ENCODE measurements at places on chromosomes 4 and X.
A peak's percentile ranks its signal among the peaks of the same experiment; 100 is the strongest.

DNA sequence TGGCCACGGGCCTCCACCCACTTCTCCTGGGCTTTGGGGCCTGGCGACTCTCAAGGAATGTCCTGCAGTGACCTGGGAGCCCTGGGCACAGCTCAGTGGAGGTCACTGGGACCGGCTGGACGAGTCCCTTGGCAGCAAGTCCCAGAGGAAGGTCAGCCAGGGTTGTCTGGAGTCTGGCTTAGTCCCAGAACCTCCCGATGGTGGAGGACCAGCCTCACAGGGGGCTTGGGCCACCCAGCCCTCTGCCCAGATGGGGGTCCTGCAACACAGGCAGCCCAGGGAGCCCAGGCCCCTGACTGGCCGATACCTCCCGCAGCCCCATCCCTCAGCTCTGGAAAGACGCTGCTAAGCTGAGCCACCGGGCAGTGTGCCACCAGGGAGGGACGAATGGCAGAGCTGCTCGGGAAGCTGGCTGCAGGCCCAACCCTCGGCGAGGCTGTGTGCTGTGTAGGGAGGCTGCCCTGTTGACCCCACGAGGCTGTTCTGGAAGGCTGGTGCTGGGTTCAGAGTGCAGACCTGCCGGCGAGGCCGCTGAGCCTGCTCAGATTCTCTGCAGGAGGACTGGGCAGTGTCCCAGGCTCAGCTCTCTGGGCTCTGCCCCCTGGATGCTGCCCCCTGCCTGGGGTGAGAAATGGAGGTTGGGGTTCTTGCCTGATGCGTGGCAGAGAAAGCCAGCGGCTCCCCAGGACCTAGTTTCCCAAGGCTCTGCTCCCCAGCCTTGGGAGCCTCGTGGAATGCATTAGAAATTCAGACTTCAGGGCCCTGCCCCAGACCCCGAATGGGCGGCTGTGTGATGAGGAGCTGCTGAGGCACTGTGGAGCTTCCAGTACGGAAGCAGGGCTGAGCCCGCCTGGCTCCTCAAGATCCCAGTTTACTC is 61.7 kb downstream of the ADRA2C start:
- no peaks in the 10 kb centered on the region for H3K4me1 ChIP-seq
- H3K4me3 ChIP-seq = no peak overlapping the region
- H3K36me3 ChIP-seq = no peaks in the 10 kb centered on the region
- no peak for DNase-seq
- no peak overlapping the region for H3K27ac ChIP-seq

- H3K36me3 ChIP-seq = no peaks in the 10 kb centered on the region
- no peaks in the 10 kb centered on the region for H3K4me1 ChIP-seq
- no peak overlapping the region for H3K4me3 ChIP-seq
- DNase-seq = no peak
Observed at GRCh38 chr4:100082852-100083251, 107.4 kb downstream of the DDIT4L start.

DNA sequence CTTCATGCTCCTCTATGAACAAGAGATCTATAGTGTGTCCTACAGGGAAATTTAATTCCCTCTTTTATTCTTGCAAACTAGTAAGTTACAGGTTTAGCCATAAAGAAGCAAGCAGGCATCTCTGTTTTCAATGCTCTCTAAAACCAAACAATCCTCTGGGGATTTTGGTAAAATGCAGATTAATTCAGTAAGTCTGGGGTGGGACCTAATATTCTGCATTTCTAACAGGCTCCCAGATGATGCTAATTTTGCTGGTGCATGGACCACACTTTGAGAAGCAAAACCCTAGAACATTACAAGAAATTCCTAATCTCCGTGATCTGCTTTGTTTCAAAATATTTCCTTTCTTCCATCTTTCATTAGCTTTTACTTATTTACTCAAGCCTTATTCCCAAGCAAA is 344.9 kb downstream of the PACRGL start:
- no peaks in the 10 kb centered on the region for H3K4me1 ChIP-seq
- H3K27ac ChIP-seq = no peak overlapping the region
- no peak for DNase-seq
- no peaks in the 10 kb centered on the region for H3K36me3 ChIP-seq
- H3K4me3 ChIP-seq = no peak overlapping the region
- no peaks in the 10 kb centered on the region for H3K27me3 ChIP-seq

GRCh38 chr4:142566777-142567176 is 279.3 kb downstream of the INPP4B start:
- peak overlapping the region; percentile 54 for H3K4me3 ChIP-seq
- H3K27me3 ChIP-seq = no peaks in the 10 kb centered on the region
- H3K4me1 ChIP-seq = peaks cover 33% of the 10 kb centered on the region
- DNase-seq = no peak
- H3K36me3 ChIP-seq = no peaks in the 10 kb centered on the region
- H3K27ac ChIP-seq = peak overlapping the region; percentile 75

DNA sequence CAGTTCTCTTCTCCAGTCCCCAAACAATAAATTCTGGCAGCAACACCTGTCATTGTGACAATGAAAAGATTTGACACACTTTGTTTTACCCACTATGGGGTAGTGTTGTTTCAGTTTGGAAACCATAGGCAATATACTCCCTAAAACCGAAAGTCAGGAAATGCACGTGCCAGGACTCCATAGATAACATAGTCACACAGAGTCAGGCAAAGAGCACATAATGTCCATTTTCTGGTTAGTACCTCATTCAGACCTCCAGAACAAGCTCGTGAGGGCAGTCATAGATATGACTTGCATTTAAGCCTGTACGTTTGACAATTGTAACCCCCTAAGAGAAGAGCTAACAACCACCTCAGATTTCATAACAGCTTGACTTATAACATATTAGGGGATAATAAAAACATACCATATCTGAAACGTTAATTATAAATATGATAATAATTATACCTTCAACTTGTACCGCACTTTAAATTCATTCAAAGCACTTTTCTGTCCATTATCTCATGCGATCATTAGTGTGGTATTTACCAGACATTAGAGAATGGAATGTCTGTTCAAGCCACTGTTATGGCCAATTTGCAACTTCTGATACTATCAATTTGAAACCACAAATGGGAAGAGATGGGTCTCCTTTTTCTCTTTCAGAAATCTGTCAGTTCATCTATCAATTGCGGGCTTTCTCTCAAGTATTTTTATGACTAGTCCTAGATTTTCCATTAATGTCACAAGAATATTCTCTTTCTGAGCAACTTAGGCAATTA is 147.4 kb downstream of the LDB2 start:
- H3K4me1 ChIP-seq = no peaks in the 10 kb centered on the region
- H3K27ac ChIP-seq = no peak overlapping the region
- DNase-seq = no peak
- no peaks in the 10 kb centered on the region for H3K36me3 ChIP-seq
- H3K27me3 ChIP-seq = no peaks in the 10 kb centered on the region
- no peak overlapping the region for H3K4me3 ChIP-seq

DNA sequence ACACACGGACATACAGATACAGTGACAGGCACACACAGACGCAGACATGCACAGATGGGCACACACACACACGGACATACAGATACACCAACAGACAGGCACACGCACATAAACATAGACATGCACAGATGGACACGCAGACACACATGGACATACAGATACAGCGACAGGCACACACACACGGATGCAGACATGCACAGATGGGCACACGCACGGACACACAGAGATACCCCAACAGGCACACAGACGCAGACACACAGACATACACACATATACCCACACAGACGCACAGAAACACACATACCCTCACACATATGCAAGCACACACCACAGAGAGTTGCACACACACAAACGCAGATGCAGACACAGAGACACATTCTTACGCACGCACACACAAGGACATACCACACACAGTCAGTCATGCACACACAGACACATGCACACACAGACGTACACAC is 24.4 kb upstream of the SLC25A6 start:
- H3K4me1 ChIP-seq = no peaks in the 10 kb centered on the region
- H3K27ac ChIP-seq = no peak overlapping the region
- no peak overlapping the region for H3K4me3 ChIP-seq
- no peaks in the 10 kb centered on the region for H3K27me3 ChIP-seq
- H3K36me3 ChIP-seq = peaks cover 26% of the 10 kb centered on the region

- no peak overlapping the region for H3K4me3 ChIP-seq
- no peaks in the 10 kb centered on the region for H3K4me1 ChIP-seq
- H3K27me3 ChIP-seq = no peaks in the 10 kb centered on the region
- no peak for DNase-seq
- H3K27ac ChIP-seq = no peak overlapping the region
Observed at GRCh38 chrX:42803320-42803719, 25.4 kb upstream of the PPP1R2C start.

DNA sequence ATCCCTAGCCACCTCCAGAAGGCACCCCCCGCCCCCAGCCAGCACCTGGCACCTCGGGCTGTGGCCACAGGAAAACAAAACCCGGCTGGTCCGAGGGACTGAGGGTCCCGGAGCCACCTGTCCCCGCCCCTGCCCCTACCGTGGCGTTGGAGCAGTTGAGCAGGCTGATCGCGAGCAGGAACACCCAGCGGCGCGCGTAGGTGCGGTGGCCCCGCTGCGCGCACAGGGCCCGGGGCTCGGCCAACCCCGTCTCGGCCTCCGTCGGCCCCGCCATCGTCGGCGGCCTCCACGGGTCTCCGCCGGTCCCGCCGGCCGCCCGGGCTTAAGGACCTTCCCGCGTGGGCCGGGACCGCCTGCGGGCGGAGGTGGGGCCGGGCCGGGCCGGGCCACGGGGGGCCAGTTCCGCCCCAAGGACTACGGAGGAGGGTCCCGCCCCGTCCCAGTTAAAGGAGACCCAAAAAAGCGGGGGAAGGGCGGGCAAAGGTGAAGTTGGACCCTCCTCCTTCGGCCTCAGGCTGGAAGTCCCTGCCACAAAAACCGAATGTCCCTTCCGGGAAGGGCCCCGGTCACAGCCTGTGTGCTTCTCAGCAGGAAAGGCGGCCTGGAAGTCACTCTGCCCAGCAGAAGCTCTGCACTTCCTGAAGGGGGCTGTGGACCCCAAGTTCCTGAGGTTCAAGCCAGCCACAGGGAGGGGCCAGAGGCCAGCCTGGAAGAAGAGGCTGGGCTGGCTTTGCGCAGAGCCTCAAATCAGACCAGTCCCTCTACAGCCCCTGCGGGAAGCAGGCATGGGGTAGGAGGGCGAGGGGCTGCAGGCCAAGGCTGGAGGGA is at the start of gene SLC49A3:
Gene SLC49A3, minus strand, starts transcription at position 298 of the 828 bp plus-strand sequence. Its CDS starts 24 bp downstream, at position 274.
- no peak for DNase-seq
- no peaks in the 10 kb centered on the region for H3K36me3 ChIP-seq
- H3K4me1 ChIP-seq = no peaks in the 10 kb centered on the region
- H3K27me3 ChIP-seq = no peaks in the 10 kb centered on the region

GRCh38 chr4:7646384-7647061 is 211.8 kb upstream of the PSAPL1 start:
- no peaks in the 10 kb centered on the region for H3K36me3 ChIP-seq
- peaks cover 11% of the 10 kb centered on the region for H3K4me1 ChIP-seq
- no peak overlapping the region for H3K27ac ChIP-seq

GRCh38 chr4:146709956-146710355 is 71.3 kb downstream of the POU4F2 start:
- no peaks in the 10 kb centered on the region for H3K36me3 ChIP-seq
- no peak overlapping the region for H3K27ac ChIP-seq
- no peaks in the 10 kb centered on the region for H3K27me3 ChIP-seq
- DNase-seq = no peak
- H3K4me3 ChIP-seq = no peak overlapping the region
- no peaks in the 10 kb centered on the region for H3K4me1 ChIP-seq

DNA sequence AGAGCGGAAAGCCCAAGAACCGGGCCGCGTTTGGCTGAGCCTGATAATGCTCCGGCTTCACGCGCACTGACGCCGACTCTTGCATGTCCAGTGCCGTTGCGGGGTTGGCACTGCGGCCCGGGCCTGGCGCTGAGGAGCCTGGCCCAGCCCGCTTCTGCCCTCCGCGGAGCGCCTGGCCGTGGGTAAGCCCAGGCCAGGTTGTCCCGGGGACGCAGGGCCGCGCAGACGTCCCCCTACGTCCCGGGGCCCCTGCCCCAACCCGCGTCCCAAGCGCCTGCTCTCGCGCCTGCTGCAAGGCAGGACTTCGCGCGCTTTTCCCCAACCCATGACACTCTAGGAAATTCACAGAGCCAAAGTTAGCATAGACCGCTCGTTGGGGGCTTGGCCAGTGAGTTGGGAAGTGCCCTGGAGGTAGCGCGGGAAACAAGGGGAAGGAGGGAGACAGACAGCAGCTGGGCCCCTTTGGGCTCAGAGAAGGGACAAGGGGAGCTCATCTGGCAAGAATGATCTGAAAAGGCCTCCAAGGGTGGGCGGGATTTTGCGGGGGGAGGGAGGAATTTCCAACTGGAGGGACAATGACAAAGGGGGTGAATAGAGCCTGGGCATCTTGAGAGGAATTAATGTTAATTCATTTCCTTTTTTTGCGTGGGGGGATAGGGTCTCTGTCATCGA is 665 bp upstream of the LRPAP1 start:
- peak overlapping the region; percentile 97 for H3K4me3 ChIP-seq
- H3K36me3 ChIP-seq = peaks cover 7% of the 10 kb centered on the region
- peak overlapping the region; percentile 73 for H3K27ac ChIP-seq
- DNase-seq = no peak
- no peaks in the 10 kb centered on the region for H3K27me3 ChIP-seq

- no peaks in the 10 kb centered on the region for H3K27me3 ChIP-seq
- no peak overlapping the region for H3K27ac ChIP-seq
- no peak for DNase-seq
- H3K4me3 ChIP-seq = no peak overlapping the region
- no peaks in the 10 kb centered on the region for H3K4me1 ChIP-seq
Observed at GRCh38 chrX:150926304-150926703, 27.8 kb upstream of the CD99L2 start.

GRCh38 chr4:10056334-10057022 is 35.2 kb upstream of the SLC2A9 start:
- no peaks in the 10 kb centered on the region for H3K27me3 ChIP-seq
- DNase-seq = no peak
- no peak overlapping the region for H3K27ac ChIP-seq

GRCh38 chr4:54625391-54625790 is 32.4 kb upstream of the KIT start:
- no peak overlapping the region for H3K4me3 ChIP-seq
- H3K27me3 ChIP-seq = no peaks in the 10 kb centered on the region
- no peaks in the 10 kb centered on the region for H3K36me3 ChIP-seq
- DNase-seq = no peak
- H3K27ac ChIP-seq = no peak overlapping the region

DNA sequence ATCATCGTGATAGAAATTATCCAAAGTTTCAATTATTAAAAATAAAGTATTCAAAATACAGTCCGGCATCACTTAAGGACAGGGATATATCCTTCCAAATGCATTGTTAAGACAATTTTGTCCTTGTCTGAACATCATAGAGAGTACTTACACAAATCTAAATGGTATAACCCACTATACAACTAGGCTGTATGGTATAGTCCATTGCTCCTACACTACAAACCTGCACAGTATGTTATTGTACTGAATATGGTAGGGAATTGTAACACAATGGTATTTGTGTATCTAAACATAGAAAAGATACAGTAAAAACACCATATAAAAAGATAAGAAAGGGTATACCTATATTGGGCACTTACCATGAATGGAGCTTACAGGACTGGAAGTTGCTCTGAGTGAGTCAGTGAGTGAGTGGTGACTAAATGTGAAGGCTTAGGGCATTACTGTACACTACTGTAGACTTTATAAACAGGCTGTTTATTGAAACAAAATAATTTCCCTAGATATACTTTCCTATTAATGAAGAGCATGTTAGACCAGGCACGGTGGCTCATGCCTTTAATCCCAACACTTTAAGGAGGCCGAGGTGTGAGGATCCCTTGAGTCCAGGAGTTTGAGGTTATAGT is 44.8 kb upstream of the PTPN13 start:
- H3K27me3 ChIP-seq = no peaks in the 10 kb centered on the region
- no peaks in the 10 kb centered on the region for H3K36me3 ChIP-seq
- no peak overlapping the region for H3K4me3 ChIP-seq
- H3K4me1 ChIP-seq = peaks cover 8% of the 10 kb centered on the region
- no peak for DNase-seq
- H3K27ac ChIP-seq = no peak overlapping the region

GRCh38 chr4:11514779-11515419 is 86.2 kb upstream of the HS3ST1 start:
- no peaks in the 10 kb centered on the region for H3K4me1 ChIP-seq
- no peaks in the 10 kb centered on the region for H3K36me3 ChIP-seq
- DNase-seq = no peak
- H3K27ac ChIP-seq = no peak overlapping the region

Measured in effector memory CD4-positive, alpha-beta T cell (primary cell).